Inflammatory macrophage (primary cell): ENCODE measurements at places on chromosomes 1 and 21.

GRCh38 chr1:112272101-112272772 lies 123.8 kb upstream of the CTTNBP2NL start:
- DNase-seq = no peak

- DNase-seq = no peak
Measured at GRCh38 chr1:228689255-228689654, 46.0 kb upstream of the RHOU start.

GRCh38 chr1:98453066-98453465 lies 208.5 kb upstream of the SNX7 start:
- DNase-seq = no peak

- DNase-seq = no peak
Measured at GRCh38 chr1:215584389-215584788, 17.3 kb downstream of the KCTD3 start.

- no peak for DNase-seq
Measured at GRCh38 chr1:230807029-230807428, 59.8 kb downstream of the CAPN9 start.

GRCh38 chr1:38455829-38456530 lies 403.6 kb downstream of the RRAGC start:
- no peak for DNase-seq

- peak; percentile 84 for DNase-seq
Measured at GRCh38 chr1:229130028-229130668, 140.8 kb upstream of the RAB4A start.
